ENCODE measurements at places on chromosomes 5 and 9.

GRCh38 chr5:134101686-134102439, 12.6 kb upstream of the TCF7 start:
- peak; percentile 62 for DNase-seq

DNA sequence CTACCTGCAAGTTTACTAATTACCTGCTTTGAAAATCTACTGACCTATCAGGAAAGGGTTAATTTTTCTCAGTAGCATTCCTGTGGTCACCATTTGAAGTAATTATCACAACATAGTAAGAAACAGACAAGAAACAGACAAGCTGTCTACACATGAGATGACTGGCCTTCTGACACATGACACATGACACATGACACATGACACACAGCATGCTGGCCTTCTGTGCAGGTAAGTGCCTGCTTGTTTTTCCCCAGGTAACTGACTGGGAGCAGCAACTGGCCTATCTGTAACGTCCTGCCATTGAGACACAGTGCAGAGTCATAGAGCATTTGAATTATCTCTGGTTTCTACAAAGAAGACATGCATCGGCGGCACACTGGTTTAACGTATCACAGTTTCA, 222.4 kb downstream of the CTNND2 start:
- no peak for DNase-seq

- DNase-seq = no peak
Measured at GRCh38 chr5:28499766-28500290, 1461.4 kb upstream of the CDH9 start.

DNA sequence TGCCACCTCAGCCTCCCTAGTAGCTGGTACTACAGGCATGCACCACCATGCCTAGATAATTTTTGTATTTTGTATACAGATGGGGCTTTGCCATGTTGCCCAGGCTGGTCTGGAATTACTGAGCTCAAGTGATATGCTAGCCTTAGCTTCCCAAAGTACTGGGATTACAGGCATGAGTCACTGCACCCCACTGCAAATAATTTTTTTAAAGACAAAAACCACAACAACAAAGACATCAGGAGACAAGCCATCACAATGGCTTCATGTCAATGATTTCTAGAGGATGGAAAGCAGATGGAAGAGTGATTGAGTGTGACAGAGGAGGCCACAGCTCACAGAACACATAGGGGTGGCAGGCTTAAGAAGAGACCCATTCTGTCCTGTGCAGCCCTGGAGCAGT, 97.9 kb upstream of the PCSK1 start:
- no peak for DNase-seq

- no peak for DNase-seq
Measured at GRCh38 chr5:67308988-67309688, 112.5 kb upstream of the CD180 start.

- no peak for DNase-seq
Measured at GRCh38 chr9:91433180-91433579, 9.5 kb upstream of the NFIL3 start.

DNA sequence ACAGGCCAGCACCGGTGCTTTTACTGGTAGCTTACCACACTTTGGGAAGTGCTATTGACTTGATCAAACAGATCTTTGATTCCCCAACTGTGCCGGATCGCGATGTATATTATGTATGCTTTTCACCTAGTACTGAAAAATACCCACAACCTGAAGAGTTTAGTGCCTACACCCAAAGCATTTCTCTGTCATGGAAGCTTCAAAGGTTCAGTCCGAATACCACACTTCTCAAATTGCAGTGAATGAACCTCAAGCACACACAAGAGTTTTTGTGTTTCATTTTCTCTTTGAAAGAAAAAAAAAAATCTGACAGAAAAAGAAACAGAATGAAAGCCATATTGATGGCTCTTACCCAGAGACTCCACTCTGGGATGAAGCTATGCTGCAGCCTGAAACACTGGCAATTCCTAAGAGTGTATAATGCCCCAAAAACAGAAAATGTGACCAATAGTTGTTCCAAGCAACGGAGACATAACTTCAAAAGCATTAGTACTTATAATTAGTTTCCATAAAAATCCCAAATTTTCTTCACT, 100.9 kb downstream of the EBF1 start:
- no peak for DNase-seq

DNA sequence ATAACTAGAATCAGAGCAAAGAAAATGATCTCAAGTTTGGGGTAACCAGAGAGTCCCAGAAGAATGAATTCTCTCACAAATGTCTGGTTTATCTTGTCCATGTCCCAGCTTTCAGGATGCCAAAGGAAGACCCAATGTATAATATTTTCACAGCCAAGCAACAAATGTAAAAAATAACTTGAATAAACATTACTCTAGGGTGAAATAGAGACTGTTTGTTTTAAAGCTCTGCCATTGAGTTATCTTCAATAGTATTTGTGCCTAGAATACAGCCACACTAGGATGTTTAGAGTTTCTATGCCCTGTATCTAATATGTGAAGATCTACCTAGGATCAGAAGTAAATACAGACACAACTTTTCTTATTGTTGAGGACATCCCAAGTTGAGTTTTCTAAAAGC, at the start of gene OR13C4:
Gene OR13C4 (minus strand): TSS at position 101 of the 400 bp plus-strand sequence. CDS start 0 bp downstream, at position 101.
- no peak for DNase-seq

DNA sequence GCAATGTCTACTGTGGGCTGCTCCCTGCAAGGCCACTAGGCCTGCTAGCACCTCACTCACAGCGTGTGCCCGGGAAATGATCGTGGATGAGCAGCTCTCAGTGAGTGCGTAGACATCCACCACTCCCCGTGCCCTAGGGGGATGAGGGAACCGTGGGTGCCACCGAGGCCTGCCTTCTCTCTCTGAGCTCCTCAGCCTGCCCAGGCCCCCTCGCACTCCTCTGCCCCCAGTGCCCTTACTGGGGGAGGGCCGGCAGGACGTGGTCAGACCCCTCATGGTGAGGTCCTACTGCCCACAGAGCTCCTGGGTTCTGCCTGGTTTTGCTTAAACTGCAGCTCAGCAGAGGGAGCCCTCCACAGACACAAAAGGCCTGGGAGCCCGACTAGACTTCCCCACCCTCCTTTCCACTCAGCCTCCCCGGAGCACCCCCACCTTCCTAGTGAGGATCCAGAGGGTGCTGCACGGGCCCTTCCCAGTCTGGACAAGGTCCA, 220.0 kb downstream of the CACNA1B start:
- no peak for DNase-seq

DNA sequence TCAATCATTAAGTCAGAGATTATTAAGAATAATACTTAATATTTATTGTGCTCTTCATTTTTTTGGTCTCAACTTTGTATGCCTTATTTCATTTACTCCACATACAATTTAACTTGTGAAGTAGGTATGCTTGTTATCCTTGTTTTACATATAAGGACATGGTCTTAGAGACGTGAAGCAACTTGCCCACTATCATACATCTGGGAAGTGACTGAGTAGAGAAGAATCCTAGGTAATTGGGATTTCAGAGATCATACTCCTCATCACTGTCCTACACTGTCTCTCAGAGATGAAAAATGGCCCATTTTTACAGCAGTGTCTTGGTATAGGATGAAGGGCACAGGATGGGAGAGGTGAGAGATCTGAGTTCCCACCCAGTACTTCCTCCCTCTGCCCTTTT, 23.3 kb downstream of the DMRT2 start:
- DNase-seq = no peak

GRCh38 chr5:147567917-147568598, 58.2 kb upstream of the DPYSL3 start:
- no peak for DNase-seq

GRCh38 chr5:151904909-151905308, 19.7 kb downstream of the GLRA1 start:
- no peak for DNase-seq

GRCh38 chr5:139404484-139404840, 573 bp upstream of the SPATA24 start:
- no peak for DNase-seq

DNA sequence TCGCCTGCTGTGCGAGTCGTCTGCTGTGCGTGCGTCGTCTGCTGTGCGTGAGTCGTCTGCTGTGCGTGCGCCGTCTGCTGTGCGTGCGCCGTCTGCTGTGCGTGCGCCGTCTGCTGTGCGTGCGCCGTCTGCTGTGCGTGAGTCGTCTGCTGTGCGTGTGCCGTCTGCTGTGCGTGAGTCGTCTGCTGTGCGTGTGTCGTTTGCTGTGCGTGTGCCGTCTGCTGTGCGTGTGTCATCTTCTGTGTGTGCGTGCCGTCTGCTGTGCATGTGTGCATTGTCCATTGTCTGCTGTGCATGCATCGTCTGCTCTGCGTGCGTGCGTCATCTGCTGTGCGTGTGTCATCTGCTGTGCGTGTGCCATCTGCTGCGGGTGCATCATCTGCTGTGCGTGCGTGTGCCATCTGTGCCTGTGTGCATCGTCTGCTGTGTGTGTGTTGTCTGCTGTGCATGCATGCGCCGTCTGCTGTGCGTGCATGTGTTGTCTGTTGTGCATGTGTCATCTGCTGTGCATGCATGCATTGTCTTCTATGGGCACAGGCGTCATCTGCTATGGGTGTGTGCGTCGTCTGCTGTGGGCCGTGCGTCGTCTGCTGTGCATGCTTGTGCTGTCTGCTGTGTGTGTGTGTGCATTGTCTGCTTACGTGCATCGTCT, 68.6 kb upstream of the IRX4 start:
- DNase-seq = no peak

DNA sequence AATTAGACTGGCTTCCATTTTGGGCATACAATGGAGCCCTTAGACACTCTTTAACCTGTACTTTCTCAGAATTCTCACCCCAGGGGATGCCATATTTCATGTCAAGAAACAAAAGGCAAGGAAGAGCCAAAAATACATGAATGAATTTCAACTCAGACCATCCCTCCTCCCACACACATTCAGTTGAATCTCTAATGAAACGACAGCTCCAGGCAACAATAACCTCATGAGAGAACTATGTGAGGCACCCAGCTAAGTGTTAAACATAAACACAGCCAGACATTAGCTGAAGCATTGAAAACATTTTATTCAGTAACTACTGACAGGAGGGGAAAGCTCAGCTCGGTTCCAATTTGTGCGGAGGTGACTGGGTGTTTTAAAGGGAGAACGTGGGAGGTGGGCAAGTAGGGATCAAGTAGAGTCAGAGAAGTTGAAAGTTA, 1359.1 kb upstream of the CDH9 start:
- DNase-seq = no peak

- no peak for DNase-seq
Measured at GRCh38 chr5:142222866-142223558, 101.8 kb downstream of the SPRY4 start.

- DNase-seq = no peak
Measured at GRCh38 chr9:133114886-133115603, 6.0 kb downstream of the RALGDS start.

DNA sequence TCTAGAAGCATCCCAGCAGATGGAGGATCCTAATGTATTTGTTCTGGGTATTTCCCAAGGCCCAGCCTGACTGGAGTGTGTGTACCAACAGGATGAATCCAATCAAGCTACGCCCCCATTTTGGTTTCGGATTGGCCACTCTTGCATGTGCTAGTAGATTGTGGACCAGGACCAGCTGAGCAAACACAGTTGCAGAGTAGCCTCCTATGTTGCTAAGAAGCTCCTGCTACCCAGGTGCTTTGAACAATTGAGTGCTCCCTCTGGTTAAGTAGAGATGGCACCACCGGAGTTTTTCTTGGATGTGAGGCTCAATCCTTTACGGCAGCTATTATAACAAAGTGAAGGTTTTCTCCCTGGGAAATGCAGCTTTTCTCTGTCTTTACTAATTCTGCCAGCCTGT, 204.5 kb downstream of the NTRK2 start:
- no peak for DNase-seq

- DNase-seq = no peak
Measured at GRCh38 chr5:35171991-35172390, 58.3 kb downstream of the PRLR start.

DNA sequence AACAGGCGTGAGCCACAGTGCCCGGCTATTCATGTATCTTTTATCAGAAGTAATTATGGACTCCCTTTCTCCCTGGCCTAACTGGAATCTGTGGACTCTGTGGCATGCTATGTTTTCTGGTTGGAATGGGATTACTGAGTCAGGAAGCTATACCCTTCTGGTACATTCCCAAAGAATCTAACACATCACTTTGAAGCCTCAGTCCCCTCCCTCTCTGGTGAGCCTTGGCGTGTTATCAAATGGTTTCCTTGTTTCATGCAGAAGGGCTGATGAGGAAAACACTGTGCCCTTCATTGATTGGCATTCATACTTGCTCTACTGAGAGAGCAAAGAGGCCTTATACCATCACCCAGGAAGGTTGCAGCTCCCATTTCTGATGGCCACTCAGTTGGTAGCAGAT, 22.9 kb downstream of the C5orf15 start:
- no peak for DNase-seq

DNA sequence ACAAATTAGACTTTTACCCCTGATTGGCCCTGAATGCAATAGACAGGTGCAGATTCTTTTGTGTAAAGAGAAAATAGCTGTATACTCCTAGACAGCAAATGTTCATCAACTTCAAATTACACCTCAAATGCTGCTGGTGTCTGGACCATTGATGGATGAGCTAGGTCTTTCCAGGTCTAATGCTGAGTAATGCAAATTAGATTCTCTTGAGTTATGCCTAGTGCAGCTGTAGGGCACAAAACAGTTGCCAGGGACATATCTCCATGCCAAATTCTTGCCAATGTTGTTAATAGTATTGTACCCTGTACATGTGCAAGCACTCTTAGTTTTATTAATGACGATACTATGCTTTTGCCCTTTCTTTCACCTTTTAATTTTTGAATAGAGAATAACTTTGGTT, 72.3 kb upstream of the CNTLN start:
- no peak for DNase-seq

DNA sequence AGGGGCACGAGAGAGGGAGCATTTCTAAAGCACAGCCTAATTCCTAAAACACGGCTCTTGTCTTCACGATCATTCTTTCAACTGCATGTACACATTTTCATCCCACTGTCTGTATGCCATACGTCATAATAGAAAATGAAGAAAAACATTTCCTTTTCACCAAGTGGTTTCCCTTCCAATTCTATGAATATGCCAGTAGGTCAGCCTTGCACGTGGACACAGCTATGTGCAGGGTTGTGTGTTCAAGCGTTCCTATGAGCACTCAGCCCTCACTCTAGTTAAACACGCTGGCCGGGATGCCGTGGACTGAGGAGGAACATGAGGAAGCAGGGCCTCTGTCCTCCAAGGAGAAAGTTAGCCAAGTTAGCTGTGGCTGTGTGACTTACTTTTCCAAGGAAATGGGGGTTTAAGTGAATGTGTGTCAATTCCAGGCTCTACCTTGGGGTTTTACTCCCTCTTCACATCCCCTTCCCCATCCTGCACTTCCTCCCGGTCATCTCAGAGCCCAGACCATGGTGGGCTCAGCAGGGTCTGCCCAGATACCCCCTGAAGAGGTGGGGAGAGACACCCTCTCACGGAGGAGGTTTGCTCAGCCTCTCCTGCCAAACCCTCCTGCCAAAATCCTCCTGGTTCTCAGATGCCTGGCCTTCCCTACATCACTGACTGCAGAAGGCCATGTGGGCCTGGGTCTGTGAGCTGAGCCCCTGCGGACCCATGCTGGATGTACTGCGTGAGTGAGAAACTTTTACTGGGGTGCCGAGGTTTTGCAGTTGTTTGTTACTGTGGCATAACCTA, 230.6 kb downstream of the FSTL4 start:
- DNase-seq = no peak

DNA sequence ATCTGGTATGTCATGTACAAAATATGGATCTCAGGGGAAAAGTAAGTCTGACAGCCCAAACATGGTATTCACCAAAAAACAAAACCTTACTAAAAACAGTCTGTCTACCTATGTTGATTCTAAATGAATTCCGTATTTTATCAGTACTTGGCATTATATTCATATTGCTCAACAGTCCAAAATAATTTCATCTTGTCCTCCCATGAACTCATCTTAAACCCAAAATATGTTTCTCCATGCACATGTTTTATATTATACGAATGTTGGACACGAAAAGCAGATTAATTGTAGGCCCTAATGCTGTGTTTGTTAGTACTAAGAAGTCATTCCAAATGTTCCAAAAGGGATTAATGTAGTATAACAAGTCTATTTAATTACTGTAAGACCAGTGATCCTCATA, 20.1 kb downstream of the NFIB start:
- DNase-seq = no peak
